A673 (cell line): ENCODE measurements at places on chromosomes 12 and 14.

DNA sequence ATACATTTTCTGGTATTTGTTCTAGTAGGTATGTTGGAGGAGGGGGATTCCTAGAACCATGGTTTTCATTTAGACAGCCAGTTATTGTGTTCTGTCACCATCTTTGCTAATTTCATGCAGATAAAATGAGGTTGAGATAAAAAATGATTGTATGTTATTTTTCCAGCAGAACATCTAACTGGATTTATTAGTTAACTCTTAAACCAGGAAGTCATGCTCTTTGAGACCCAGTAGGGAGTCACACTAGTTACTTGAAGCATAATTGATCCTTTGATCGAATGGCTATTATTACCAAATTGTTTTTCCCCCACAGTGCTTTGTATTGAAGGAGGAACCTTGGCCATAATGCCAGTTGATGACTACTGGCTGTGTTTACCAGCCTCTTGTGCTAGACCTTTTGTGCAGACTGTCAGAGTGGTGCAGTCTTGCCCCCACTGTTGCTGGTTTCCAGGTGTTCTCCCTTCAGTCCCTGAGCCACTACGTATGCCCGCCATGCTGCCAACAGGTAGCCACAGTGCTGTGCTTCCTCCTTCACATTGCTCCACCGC is 6.0 kb downstream of the EID3 start:
- no peak overlapping the region for H3K27ac ChIP-seq
- no peaks in the 10 kb centered on the region for H3K27me3 ChIP-seq
- H3K4me3 ChIP-seq: no peak overlapping the region
- H3K36me3 ChIP-seq: peaks cover 46% of the 10 kb centered on the region
- DNase-seq: no peak

- peaks cover 7% of the 10 kb centered on the region for H3K4me1 ChIP-seq
- no peak overlapping the region for H3K4me3 ChIP-seq
- peaks cover 97% of the 10 kb centered on the region for H3K36me3 ChIP-seq
- DNase-seq: no peak
Observed at GRCh38 chr12:49048953-49049352, 11.6 kb downstream of the KMT2D start.

- DNase-seq: peak; percentile 74
- H3K4me1 ChIP-seq: peaks cover 42% of the 10 kb centered on the region
- H3K36me3 ChIP-seq: no peaks in the 10 kb centered on the region
- no peak overlapping the region for H3K4me3 ChIP-seq
Observed at GRCh38 chr12:3135522-3136461, 58.6 kb downstream of the TSPAN9 start.

GRCh38 chr12:25072906-25073650 is 121.9 kb downstream of the DNAI7 start:
- H3K4me1 ChIP-seq: no peaks in the 10 kb centered on the region
- no peaks in the 10 kb centered on the region for H3K27me3 ChIP-seq
- no peak for DNase-seq
- no peaks in the 10 kb centered on the region for H3K36me3 ChIP-seq
- H3K27ac ChIP-seq: no peak overlapping the region
- H3K4me3 ChIP-seq: no peak overlapping the region
